ENCODE measurements at places on chromosomes 5 and 9.

GRCh38 chr5:135895474-135896006 lies at the start of gene IL9:
Gene IL9, minus strand, starts transcription at chr5:135895841. Its CDS starts 25 bp downstream, at chr5:135895816.
- H3K27me3 ChIP-seq = no peaks in the 10 kb centered on the region
- H3K4me3 ChIP-seq = no peak within 1 kb of the TSS
- DNase-seq = no peak
- H3K36me3 ChIP-seq = no peaks in the 10 kb centered on the region
- no peak within 1 kb of the TSS for H3K27ac ChIP-seq
- H3K4me1 ChIP-seq = peaks cover 12% of the 10 kb centered on the region

DNA sequence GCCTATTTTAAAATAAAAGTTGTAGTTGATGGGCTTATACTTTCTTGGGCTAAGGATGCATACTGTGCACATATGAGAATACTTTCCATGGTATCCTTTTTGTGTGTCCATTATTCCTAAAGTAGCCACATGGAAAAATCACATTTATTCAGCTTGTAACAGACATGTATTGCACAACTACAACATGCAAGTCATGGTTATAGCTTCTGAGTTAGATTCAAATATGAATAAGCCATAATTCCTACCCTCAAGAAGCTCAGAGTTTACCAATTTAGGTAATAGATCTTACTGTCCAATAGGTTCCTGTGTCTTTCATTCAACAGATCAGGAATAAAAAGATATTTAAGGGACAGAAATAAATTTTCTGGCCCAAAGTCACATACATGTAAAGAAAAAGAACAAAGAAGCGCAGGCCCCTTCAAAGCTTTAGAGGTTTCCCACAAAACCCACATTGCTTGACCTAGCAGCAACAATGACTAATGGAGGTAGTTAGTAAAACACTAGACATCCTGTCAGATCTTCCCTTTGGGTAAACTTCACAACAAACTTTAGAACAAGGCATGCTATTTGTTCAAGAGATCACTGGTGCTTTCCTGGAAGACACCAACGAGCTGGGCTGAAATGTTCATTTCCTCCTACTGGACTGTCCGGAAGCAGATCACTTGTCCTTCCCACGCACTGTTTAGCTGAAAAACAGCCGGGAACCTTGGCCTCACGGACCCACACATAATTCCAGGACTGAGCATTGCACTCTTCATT lies 78.4 kb upstream of the ITGA1 start:
- no peaks in the 10 kb centered on the region for H3K36me3 ChIP-seq
- H3K4me3 ChIP-seq = no peak overlapping the region
- DNase-seq = no peak
- no peak overlapping the region for H3K27ac ChIP-seq
- no peaks in the 10 kb centered on the region for H3K27me3 ChIP-seq
- peaks cover 10% of the 10 kb centered on the region for H3K4me1 ChIP-seq

- H3K27ac ChIP-seq = no peak overlapping the region
- DNase-seq = no peak
- H3K36me3 ChIP-seq = no peaks in the 10 kb centered on the region
- H3K4me1 ChIP-seq = no peaks in the 10 kb centered on the region
Measured at GRCh38 chr5:16673241-16674201, 56.7 kb upstream of the RETREG1 start.

DNA sequence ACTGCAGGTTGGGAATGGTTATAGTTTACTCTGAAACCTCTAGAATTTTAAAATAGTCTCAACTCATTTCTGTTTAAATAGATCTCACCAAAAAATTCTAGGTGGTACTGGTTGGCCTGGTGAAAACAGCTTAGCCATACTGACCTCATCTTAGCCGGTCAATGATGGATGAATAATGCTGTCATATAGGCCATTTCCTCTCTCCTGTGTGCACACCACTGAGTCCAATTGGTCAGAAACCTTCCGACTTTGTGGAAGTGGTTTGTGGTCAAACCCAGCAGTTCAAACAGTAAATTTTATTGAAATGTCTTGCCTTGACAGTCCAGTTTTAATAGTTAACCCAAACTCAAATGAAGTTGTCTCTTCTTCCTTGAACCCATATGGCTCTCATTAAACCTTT lies 98.6 kb downstream of the GIN1 start:
- H3K27ac ChIP-seq = no peak overlapping the region
- no peaks in the 10 kb centered on the region for H3K4me1 ChIP-seq
- H3K36me3 ChIP-seq = no peaks in the 10 kb centered on the region
- H3K4me3 ChIP-seq = no peak overlapping the region

DNA sequence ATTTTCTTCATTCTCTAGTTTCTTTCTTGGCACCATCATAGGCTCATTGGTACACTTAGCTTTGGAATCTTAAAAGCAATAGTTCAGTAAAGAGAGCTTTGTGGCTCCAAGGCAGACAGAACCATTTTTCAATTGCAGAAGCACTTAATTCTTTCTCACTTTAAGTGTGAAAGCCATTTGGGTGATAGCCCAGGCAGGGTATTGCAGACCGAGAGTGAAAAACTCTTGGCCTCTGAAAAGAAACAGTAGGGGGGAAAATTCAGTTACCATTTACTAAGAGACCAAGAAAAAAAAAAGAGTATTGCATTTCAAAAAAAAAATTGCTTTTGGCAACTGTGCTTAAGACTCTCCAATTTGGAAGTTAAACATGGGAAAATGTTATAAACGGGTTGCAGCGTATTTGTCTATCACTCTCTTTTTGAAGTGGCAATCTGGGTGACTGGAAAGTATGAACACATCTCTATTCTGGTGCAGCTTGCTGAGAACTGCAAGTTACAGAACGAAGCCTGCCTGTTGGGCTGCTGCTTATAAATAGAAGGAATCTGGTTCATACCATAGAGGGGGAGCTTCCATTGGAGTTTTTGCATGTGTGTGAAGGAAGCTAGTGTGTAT lies 170.5 kb downstream of the TLE4 start:
- no peaks in the 10 kb centered on the region for H3K4me1 ChIP-seq
- H3K36me3 ChIP-seq = no peaks in the 10 kb centered on the region
- no peak overlapping the region for H3K4me3 ChIP-seq
- no peak overlapping the region for H3K27ac ChIP-seq
- no peak for DNase-seq

GRCh38 chr5:128334010-128334716 lies 203.9 kb downstream of the FBN2 start:
- no peak for DNase-seq
- H3K36me3 ChIP-seq = no peaks in the 10 kb centered on the region
- H3K27me3 ChIP-seq = no peaks in the 10 kb centered on the region
- no peak overlapping the region for H3K27ac ChIP-seq
- H3K4me1 ChIP-seq = no peaks in the 10 kb centered on the region

GRCh38 chr9:127183814-127184582 lies 61.6 kb upstream of the ANGPTL2 start:
- H3K4me1 ChIP-seq = no peaks in the 10 kb centered on the region
- H3K36me3 ChIP-seq = no peaks in the 10 kb centered on the region
- no peaks in the 10 kb centered on the region for H3K27me3 ChIP-seq

DNA sequence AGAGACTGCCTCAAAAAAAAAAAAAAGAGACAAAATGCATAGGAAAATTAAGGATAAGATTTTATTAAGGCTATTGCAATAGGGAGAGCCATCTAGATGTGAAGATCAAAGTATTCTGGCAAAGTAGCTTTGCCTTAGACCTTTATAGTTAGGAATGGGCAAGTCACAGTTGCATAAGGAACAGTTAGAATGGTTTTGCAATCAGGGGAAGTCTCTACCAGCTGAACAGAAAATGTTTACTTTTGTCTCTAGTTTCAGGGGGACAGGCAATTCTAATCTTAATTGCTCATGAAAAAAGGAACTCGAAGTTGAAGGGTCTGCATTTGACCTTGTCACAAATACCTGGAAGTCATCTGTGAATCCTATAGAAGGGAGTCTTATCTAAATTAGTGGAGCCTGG lies 13.1 kb upstream of the ATP6V1G1 start:
- no peak for DNase-seq
- H3K27me3 ChIP-seq = no peaks in the 10 kb centered on the region
- H3K4me1 ChIP-seq = no peaks in the 10 kb centered on the region
- H3K27ac ChIP-seq = no peak overlapping the region
- no peaks in the 10 kb centered on the region for H3K36me3 ChIP-seq

DNA sequence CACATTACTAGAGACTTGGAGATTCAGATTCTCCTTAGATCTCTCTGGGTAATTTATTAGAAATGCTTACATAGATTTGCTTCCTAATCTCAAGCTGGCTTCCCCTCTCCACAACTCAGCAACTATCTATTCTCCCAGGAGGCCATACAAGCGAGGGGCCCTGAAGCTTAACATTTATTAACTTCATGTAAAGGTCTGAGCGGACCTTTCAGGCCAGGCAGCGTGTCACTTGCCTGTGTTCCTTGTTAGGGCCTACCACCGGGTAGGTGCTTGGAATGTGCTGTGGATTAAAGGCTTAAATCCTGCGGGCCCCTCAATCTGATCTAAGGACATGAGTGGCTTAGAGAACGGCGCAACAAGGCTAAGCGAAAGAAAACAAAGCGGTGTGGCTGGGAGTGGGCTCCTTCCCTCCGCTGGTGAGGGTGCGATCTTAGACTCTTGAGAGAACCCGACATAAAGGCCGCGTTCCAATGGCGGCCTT lies 712 bp upstream of the HSPA4 start:
- no peak for DNase-seq
- H3K27me3 ChIP-seq = no peaks in the 10 kb centered on the region
- H3K4me3 ChIP-seq = peak overlapping the region; percentile 99
- H3K27ac ChIP-seq = peak overlapping the region; percentile 95

- no peaks in the 10 kb centered on the region for H3K4me1 ChIP-seq
- no peaks in the 10 kb centered on the region for H3K36me3 ChIP-seq
- H3K4me3 ChIP-seq = no peak overlapping the region
- DNase-seq = no peak
Measured at GRCh38 chr5:98401656-98402055, 371.8 kb upstream of the RGMB start.

- H3K4me1 ChIP-seq = no peaks in the 10 kb centered on the region
- no peak overlapping the region for H3K27ac ChIP-seq
- no peaks in the 10 kb centered on the region for H3K27me3 ChIP-seq
Measured at GRCh38 chr9:92064711-92065110, 50.5 kb downstream of the SPTLC1 start.

GRCh38 chr5:57508211-57508610 lies 25.6 kb upstream of the ACTBL2 start:
- H3K4me3 ChIP-seq = no peak overlapping the region
- DNase-seq = no peak
- no peaks in the 10 kb centered on the region for H3K27me3 ChIP-seq
- H3K4me1 ChIP-seq = no peaks in the 10 kb centered on the region
- H3K27ac ChIP-seq = no peak overlapping the region
- H3K36me3 ChIP-seq = no peaks in the 10 kb centered on the region

GRCh38 chr9:118473521-118473920 lies 769.3 kb downstream of the TLR4 start:
- no peaks in the 10 kb centered on the region for H3K4me1 ChIP-seq
- no peak overlapping the region for H3K4me3 ChIP-seq
- H3K27me3 ChIP-seq = no peaks in the 10 kb centered on the region

DNA sequence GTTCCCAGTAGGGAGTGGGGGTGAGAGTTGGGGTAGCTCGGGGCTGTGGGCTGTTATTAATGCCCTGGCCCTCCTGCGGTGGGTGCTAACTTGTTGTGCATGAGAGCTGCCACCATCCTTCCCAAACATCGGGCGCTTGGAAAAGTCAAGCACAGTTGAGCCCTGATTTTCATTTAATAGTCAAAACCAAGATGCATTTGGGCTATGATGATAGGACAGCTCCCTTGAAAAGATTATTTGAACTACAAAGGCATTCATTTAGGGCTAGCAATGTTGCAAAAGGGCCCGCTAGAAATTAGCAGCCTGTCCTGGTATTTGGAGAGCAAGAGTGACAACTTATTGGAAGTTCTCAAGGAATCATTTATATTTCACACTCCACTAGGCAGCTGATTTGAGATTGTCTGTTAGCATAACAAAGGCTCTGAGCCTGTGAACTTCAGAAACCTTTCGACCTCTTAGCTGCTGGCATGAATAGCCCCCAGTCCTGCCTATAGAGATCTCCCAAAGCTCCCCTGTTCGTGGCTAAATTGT lies 128.2 kb upstream of the TMEM161B start:
- H3K27ac ChIP-seq = no peak overlapping the region
- no peaks in the 10 kb centered on the region for H3K27me3 ChIP-seq
- H3K4me1 ChIP-seq = no peaks in the 10 kb centered on the region
- no peak for DNase-seq

GRCh38 chr9:34659592-34660253 lies 2.7 kb downstream of the CCL27 start:
- no peak overlapping the region for H3K4me3 ChIP-seq
- no peak overlapping the region for H3K27ac ChIP-seq
- peaks cover 4% of the 10 kb centered on the region for H3K4me1 ChIP-seq
- no peaks in the 10 kb centered on the region for H3K36me3 ChIP-seq

GRCh38 chr9:115980976-115981375 lies 172.6 kb upstream of the PAPPA start:
- H3K4me3 ChIP-seq = no peak overlapping the region
- no peak for DNase-seq

DNA sequence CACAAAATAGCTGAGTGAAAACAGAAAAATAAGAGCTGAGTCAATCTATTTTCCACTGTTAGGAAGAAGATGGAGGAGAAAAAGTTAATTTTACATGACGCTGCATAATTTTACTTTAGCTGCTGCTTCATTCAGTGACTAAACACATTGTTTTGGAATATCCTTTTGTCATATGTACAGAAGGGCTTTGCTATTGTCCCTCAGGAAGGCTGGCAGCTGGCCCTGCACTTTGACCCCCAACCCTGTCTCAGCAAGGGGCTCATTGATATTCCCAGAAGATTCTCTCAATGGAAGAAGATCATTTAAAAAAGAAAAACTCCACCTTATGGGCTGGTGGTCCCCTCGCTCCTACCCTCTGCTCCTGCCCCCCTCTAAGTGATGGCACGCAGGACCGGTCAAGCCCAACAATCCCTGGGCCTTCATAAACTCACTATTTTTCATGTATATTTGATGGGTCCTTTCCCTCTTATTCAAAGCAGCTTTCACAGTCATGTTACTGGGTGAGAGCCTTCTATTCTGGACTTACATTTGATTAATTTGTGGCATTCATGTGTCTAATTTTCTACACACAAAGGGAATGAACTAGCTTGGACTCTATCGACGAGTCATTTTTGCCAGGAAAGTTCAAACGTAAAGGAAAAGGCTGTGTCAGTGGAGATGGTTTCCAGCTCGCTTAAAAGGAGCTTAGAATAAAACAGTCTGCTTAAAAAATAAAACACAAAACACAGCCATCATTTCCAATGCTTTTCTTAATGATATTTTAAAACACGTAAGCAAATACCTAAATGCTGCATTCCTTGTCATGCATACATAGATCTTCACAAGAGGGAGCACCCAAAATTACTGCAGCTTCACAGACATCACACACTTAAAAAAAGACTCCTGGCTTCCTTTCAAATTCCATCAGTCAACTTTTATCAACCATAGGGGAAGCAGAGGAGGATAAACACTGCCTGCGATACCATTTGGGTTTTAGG lies 104.7 kb downstream of the EFNA5 start:
- no peak overlapping the region for H3K27ac ChIP-seq

DNA sequence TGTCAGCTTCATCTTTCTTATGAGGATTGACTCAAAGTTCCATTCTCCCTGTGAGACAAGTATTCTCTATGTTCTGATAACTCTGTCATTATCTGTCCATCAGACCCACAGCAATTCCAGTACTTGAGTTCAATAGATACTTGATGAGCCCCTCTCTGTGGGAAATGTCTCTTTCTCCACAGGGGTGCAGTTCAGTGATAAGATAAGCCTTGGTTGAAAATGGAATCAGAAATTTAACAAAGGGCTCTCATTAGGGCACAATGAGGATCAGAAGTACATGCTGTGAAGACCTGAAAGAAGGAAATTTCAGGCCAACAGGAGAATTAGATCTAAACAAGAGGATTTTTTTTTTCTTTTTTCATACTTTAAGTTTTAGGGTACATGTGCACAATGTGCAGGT lies 737.3 kb downstream of the MTRR start:
- H3K36me3 ChIP-seq = no peaks in the 10 kb centered on the region
- DNase-seq = no peak
- H3K27me3 ChIP-seq = no peaks in the 10 kb centered on the region
- no peak overlapping the region for H3K4me3 ChIP-seq
- H3K27ac ChIP-seq = no peak overlapping the region
